Body of pancreas (tissue), 4 donors: ENCODE measurements at places on chromosomes 6 and 20. TPM values are rescaled to one million over a fixed set of nuclear protein-coding genes. Genes with fewer than 3 reads are reported as not detected.

DNA sequence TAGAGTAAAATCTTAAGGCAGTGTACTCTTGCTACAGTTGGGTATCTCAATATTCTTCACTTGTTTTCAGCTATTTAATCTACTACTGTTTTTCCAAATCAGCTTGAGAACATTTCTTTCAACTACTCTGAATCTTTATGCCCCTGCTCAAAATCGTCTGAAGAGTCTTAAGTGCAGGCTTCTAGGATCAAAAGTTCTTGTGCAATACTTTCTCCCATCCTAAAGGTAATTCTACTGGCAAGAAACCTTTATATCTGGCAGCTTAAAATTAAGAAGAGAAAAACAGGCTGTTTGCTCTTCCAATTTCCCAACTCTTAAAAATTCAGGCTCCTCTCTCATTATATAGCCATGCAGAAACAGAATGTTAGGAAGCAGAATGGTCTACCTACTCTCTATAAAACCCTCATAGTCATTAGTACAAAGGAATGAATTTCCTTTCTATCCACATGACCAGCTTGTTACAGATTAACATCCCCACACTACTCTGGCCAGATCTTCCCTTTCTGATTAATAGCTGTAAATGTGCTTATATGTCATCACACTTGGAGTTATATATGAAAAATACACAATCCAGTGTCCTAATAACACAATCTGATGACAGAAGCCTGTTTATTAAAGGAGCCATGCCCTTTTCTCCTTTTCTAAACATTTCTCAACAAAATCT is 122.2 kb upstream of the FAM184A start:
- DNase-seq: no peak

DNA sequence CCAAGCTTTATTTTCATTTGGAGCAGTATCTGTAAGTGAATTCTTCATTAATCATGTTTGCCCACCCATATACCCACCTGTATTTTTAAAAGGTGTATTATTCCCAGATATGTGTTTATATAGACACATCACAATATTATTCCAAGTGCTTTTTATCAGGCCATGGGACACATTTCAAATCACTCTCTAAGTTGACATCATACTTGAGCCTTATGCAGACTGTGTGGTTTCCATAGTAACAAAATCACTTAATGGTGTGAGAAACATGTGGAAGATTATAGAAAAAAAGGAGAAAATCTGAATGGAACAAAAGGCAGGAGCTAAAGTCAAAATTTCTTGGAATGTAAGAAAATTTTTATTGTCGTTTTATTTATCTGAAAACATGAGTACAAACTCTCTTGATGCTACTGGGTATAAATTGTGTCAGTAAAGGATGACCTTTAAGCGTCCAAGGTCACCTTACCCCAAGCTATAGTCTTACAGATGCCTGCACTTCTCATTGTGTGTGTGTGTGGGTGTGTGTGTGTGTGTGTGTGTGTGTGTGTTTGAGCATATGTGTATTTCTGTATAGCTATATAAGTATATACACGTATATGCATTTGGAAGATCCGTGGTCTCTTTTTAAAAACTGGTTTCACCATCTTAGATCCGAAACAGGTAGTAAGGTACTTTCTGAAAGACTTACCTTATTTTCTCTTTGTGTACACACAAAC is 79.8 kb upstream of the CCN6 start:
- no peak for DNase-seq

- DNase-seq: no peak
Measured at GRCh38 chr6:71099649-71100048, 142.8 kb upstream of the B3GAT2 start.

Gene COL9A1
- total RNA-seq: not detected

Gene XKR7
- total RNA-seq: 0.26 TPM

GRCh38 chr6:138162111-138162954 is 594 bp downstream of the ARFGEF3 start:
- peak; percentile 31 for DNase-seq

Gene LAMA2
- total RNA-seq: 54.7 TPM

- no peak for DNase-seq
Measured at GRCh38 chr6:15443119-15443830, 197.4 kb downstream of the JARID2 start.

DNA sequence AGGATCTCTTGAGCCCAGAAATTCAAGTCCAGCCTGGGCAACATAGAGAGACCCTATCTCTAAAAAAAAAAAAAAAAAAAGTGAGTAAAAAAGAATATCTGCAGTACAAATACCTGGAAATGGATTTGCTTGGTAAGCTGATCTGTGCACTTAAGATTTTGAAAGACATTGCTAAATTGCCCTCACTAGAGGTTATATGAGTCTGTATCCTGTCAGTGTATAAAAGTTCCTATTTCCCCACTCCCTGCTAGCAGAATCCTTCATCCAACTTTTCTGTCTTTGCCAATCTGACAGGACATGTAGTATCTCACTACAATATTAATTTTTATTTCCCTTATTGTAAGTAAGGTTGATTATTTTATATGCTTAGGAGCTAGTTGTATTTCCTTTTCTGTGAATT is 36.1 kb downstream of the BICRAL start:
- no peak for DNase-seq

DNA sequence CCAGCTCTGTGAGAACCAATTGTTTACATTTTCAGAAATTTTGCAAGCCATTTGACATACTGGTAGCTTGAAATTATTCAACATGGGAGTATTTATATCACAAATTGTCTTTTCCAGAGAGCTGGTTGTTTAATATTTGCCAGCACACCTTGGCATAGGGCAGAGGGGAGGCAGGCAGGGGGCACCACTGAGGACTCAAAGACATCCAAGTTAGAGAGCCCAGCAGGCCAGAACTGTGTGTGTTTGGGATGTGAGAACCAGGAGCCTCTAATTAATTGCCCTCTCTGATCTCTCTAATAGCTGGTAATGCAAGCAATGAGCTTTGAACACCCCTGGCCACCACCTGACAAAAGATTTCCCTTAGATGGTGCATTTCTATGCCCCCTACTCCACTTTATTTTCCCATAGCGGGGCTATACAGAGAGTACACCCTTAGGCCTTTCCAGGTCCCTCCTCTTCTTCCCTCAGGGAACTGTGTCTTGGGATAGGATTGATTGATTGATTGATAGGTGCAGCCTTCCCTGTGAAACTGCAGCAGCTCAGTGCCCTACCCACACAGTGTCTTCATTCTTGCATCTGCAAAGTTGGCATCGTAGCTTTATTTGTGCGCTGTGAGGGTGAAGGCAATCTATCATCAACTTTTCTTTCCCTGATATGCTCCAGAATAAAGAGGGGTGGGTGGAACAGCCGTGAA is 29.2 kb downstream of the MOCS1 start:
- DNase-seq: no peak

Gene CLPSL1
- total RNA-seq: 7.8 TPM

Gene FRK
- 7.9 TPM for total RNA-seq

GRCh38 chr6:75308250-75308988 is 23.8 kb upstream of the TMEM30A start:
- DNase-seq: no peak

DNA sequence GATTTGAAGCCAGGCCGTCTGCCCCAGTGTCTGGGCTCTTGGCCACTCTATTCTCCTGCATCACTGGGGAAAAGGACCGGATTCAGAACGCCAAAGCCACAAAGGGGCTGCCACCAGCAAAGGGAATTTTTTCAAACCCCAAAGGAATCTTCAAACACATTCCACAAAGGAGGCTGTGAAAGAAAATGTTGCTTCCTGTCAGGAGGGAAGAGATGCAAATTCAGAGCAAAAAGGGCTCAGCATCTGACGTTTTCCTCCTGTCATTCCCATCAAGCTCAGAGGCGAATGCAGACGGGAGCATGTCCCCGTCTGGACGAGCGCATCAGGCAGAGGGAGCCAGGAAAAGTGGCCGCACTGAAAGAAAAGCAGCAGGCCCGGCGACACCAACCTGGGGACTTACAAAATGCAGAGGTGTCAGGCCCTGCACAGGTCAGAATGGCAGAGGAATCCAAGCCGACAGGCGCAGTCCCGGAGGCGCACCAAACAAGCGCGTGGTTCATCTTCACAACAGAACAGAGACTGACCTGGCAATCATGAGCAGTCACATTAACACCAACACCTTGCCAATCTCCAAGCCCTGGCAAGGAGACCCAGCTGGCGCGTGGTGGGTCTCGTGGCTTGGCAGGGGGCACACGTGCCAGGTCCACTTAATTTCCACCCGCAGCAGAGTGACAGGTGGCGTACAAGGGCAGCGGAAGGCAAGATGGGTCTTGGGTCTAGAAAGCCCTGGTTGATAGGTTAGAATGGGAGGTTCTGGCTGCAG is 62.8 kb downstream of the GRM4 start:
- no peak for DNase-seq

- DNase-seq: no peak
Measured at GRCh38 chr6:144327081-144327480, 41.9 kb downstream of the UTRN start.

Gene CD93
- 19.2 TPM for total RNA-seq

- no peak for DNase-seq
Measured at GRCh38 chr6:131894493-131895424, 56.4 kb downstream of the CCN2 start.

- no peak for DNase-seq
Measured at GRCh38 chr20:58847463-58847862, 3.2 kb downstream of the GNAS-AS1 start.

Gene GLP1R
- total RNA-seq: 5.7 TPM

Gene CTAGE9
- total RNA-seq: 0.66 TPM

DNA sequence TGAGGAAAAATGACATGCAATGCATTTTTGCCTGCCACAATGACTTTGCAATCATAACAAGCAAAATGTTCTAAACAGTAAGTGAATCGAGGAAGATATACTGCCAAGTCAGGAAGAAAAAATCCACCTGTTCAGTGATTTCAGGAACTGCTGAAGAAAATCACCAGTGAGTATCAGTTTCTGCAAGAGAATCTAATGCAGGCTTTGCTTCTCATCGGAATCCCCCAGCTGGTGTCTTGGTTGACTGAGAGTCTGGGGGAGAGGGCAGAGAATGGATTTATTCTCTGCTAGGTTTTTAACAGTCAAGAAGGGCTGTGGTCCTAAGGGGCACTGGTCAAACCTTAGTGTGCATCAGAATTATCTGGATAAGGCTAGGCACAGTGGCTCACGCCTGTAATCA is 363.4 kb downstream of the CDH26 start:
- no peak for DNase-seq

GRCh38 chr20:21936261-21936660 is 230.8 kb downstream of the PAX1 start:
- no peak for DNase-seq

GRCh38 chr20:47917549-47918070 is 132.3 kb upstream of the SULF2 start:
- DNase-seq: no peak

- no peak for DNase-seq
Measured at GRCh38 chr6:39095578-39095977, 19.4 kb downstream of the SAYSD1 start.

DNA sequence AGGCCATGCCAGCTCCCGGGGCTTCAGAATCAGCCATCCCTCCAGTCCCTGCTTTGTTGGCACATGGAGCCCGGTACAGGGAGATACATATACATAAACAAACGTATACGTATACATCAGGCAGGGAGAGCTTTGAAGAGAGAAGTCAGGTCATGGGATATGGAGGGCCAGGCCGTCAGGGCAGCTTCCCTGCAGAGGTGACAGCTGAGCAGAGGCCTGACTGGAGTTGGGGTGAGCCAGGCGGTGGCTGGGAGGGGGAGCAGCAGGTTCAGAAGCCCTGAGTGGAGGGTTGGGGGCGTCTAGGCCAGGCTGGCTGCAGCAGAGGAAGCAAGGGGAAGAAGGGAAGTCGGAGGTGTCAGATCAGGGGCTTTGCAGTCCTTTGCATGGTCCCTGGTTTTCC is 61.7 kb downstream of the STK35 start:
- DNase-seq: no peak

Gene SFT2D1
- total RNA-seq: 28.0 TPM

Gene VGLL2
- not detected for total RNA-seq

DNA sequence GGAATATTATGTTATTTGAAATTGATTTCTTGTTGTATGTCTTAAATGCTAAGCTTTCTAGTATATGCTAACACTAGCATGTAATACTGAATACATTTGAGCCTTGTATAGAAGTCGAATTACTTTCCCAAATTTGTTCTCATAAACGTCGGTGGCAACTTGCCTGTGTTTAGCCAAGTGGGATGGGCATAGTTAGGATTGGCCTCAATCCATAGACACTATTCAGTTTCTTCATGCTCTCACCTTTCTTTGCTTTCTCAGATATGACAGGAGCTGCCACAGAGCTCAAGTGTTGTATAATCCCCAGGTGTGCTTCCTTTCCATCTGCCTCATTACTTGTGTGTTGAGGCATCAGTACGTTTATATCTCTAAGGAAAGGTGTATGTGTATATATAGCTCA is 19.3 kb downstream of the ZNF334 start:
- no peak for DNase-seq

Gene DAAM2
- 10.1 TPM for total RNA-seq

DNA sequence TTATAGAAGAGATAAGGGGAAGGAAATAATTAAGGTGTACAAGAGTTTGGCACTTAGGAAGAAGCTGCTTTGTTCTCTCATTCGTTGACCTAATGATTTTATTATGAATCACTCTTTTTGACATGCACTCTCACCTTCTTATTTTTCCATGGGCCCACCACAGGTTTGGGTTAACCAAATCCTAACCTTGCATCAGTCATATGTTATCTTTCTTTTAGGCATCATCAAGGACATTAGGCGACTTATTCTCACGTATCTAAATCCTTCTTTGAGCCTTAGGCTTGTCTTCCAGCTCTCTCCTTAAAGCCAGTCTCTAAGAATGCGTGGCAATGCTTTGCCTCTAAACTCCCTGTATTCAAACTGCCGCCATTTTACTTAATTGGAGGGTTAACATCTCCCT is 58.3 kb downstream of the TNFRSF21 start:
- DNase-seq: no peak

Gene GTSF1L
- not detected for total RNA-seq

Gene TPBG
- 10.4 TPM for total RNA-seq

Gene HRH3
- 0.33 TPM for total RNA-seq

GRCh38 chr6:155132617-155133016 is 131.2 kb upstream of the CLDN20 start:
- no peak for DNase-seq

Gene MUCL3
- under 0.01 TPM for total RNA-seq

- DNase-seq: no peak
Measured at GRCh38 chr6:1774226-1774915, 164.7 kb downstream of the FOXC1 start.

DNA sequence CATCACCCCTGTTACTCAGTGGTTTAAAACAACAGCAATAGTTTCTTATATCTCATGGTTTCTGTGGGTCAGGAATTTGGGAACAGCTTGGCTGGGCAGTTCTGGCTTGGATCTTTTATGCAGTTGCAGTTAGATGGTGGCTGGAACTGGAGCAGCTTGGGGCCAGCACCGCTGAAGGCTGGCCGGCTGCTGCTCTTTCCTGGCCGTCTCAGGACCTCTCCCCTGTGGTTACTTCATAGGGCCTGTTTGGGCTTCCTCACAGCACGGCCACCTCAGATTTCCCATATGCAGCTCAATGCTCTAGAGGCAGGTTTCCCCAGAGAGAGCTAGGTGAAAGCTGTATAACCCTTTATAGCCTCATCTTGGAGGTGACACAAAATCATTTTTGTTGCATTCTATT is 15.6 kb downstream of the PKIG start:
- DNase-seq: no peak

Gene HLA-DQB2
- total RNA-seq: not detected
